Ascending aorta (tissue), 2 donors: ENCODE measurements at places on chromosomes 11 and 22. TPM values are rescaled to one million over a fixed set of nuclear protein-coding genes. Genes with fewer than 3 reads are reported as not detected.

Gene SYT9
- 3.1 TPM for total RNA-seq

- DNase-seq = no peak
Observed at GRCh38 chr11:31325160-31325559, 44.4 kb downstream of the DCDC1 start.

DNA sequence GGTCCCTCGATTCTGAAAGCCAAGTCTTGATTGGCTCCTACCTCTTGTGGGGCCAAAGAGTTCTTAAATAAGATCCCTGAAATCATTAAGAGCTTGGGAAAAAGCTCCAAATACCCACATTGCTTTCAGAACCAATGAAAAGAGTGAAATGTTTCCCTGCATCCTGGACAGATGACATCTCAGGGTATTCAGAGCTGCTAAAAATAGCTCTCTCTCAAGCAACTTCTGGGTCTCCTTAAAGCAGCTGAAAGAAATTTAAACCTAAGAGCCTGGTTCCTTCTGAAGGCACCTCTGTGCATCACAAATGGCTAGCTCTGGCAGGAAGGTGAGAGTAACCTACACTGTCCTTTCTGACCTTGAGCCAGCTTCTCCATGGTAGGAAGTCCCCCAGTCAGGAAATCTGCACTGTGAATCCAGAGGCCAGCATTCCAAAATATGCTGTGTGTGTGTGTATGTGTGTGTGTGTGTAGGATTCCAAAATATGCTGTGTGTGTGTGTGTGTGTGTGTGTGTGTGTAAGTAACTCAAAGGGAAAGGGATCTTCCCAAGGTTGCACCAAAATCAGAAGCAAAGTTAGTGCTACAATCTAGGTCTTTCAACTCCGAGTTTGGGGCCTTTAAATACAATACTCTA, 50.1 kb downstream of the RELT start:
- no peak for DNase-seq

- DNase-seq = no peak
Observed at GRCh38 chr22:38012604-38013072, 28.3 kb upstream of the SOX10 start.

GRCh38 chr11:78313898-78314297, 103.7 kb downstream of the GAB2 start:
- no peak for DNase-seq

GRCh38 chr11:105719073-105719822, 109.4 kb downstream of the GRIA4 start:
- no peak for DNase-seq

GRCh38 chr22:29570912-29571549, 9.9 kb downstream of the NIPSNAP1 start:
- DNase-seq = no peak

GRCh38 chr11:115321605-115322289, 182.5 kb downstream of the CADM1 start:
- DNase-seq = no peak

- peak; percentile 7 for DNase-seq
Observed at GRCh38 chr11:2801711-2802388, 83.7 kb downstream of the CDKN1C start.

- DNase-seq = no peak
Observed at GRCh38 chr22:47837703-47838102, 1075.3 kb downstream of the TBC1D22A start.

Gene APOL5
- total RNA-seq = not detected

Gene ZNF214
- total RNA-seq = not detected

DNA sequence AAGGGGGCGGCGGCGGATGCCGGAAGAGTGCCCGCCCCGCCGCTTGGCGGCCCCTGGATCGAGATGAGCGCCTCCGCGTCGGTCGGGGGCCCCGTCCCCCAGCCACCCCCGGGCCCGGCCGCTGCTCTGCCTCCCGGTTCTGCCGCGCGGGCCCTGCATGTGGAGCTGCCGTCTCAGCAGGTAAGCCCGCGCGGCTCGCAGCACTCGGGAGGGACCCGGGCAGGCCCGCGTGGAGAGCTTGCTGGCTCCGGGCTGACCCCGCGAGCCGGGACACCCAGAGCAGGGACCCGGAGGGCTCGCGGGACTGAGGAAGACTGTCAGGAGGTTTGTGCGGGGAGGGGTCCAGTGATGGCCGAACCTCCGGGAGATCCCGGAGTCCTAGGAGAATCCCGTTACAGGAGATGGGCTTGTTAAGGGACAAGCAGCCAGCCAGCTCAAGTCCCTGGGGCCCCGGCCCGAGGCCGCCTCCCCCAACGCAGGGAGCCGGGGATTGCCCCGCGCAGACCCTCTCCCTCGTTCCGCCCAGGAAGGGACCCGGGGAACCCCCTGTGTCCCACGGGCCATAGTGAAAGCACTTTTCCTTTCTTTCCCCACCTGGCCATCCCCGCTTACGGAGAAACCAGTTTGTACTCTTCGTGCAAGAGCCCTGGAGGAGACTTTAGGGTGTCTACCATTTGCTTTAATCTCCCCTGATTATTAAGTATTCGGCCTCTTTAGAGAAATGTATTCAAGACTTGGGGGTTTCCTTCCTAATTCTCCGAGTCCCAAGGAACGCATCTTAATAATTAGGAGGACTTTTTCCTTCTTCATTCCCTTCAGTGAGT, 547 bp downstream of the UVRAG start:
- DNase-seq = no peak
